Ascending aorta (tissue), 2 donors: ENCODE measurements at places on chromosomes 4 and X.

- DNase-seq, result peak; percentile 89
Measured at GRCh38 chrX:53071604-53072417, 10.4 kb upstream of the TSPYL2 start.

DNA sequence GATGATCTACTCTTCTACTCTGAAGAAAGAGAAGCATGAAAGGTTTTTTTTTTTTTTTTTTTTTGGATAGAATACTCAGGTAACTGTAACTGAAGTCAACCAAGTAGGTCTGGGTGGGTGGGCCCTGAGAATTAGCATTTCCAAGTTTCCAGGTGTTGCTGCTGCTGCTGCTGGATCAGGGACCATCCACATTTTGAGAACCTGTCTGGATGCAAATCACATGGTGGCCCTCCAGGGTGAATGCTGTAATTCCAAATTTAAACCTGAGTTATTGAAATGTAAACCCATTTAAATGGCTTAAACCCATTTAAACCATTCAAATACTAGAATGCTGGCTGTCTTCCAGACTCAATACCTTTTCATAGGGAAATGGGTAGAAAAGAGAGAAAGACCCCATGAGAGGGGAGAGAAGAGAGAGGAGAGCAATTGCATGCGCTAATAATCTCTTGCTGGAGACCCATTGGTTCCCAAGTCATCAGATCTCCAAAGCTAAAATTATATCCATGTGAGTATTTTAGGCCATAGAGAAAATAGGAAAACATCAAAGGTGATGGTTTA lies 17.6 kb downstream of the SUPT20HL1 start:
- DNase-seq, result no peak

DNA sequence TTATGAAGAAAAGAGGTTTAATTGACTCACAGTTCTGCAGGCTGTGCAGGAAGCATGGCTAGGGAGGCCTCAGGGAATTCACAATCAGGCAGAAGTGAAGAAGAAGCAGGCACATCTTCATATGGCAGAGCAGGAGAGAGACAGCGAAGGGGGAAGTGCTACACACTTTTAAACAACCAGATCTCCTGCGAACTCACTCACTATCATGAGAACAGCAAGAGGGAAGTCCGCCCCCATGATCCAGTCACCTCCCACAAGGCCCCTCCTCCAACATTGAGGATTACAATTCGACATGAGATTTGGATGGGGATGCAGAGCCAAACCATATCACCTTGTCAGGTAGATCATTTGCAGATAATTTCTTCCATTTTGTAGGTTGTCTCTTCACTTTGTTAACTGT lies 555.5 kb upstream of the MAGEB2 start:
- DNase-seq, result no peak

DNA sequence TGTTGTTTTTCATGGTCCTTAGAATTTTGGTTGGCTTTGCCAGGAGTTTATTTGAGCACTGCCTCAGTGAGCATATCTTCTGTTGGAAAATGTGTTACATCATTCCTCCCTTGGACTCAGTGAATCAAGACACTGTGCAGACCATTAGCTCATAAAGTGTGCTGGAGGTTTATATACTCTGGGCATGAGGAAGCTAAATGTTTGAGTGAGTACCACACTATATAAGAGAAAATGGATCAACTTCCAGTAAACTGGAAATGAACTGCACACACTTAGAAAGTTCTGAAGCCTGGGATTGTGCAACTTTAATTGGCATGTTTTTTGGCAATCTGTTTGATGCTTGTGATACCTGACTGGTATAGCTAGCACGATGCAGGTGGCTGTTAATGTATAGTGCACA lies 75.9 kb downstream of the LIMCH1 start:
- no peak for DNase-seq

GRCh38 chrX:17529151-17529745 lies 154.2 kb downstream of the NHS start:
- no peak for DNase-seq
